ENCODE measurements at places on chromosomes 1 and 21. TPM values are rescaled to one million over a fixed set of nuclear protein-coding genes. Genes with fewer than 3 reads are reported as not detected.

Gene OPRD1
- total RNA-seq = 3.3 TPM

- no peak for DNase-seq
These were observed 2.0 kb downstream of the GLUL start for GRCh38 chr1:182389619-182390047.

GRCh38 chr21:39096754-39097153 is 86.5 kb downstream of the PSMG1 start:
- DNase-seq = no peak

DNA sequence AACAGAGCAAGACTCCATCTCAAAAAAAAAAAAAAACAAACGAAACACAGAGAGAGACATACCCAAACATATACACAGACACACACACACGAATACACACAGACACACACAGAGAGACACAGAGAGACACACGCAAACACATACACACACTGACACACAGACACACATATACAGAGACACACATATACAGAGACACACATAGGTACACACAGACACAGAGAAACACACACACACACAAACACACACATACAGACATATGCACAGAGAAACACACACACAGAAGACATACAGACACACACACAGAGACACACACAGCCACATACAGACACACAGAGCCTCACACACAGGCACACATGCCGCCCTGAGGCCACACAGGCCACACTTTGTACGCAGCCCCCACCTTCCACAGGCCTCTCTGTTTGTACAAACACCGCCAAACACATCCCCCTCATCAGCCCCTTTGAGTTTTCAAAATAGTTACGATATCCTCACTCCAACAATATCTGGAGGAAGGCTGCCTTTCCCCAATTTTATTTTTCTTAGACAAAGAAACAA is 57.5 kb upstream of the ABCG1 start:
- no peak for DNase-seq

- no peak for DNase-seq
These were observed 117.4 kb downstream of the IER5 start for GRCh38 chr1:181205901-181206300.

Data from H1 (cell line).